NCI-H1105 treated with DMSO at 0.1 percent for 48 hours (cell line): ENCODE measurements at places on chromosomes 1 and 21.

GRCh38 chr1:234934611-234935033 is 194.0 kb downstream of the TOMM20 start:
- DNase-seq: no peak

GRCh38 chr1:228107636-228108035 is 1.5 kb downstream of the MRPL55 start:
- no peak for DNase-seq

- DNase-seq: no peak
Observed at GRCh38 chr1:161440312-161440894, 64.9 kb upstream of the FCGR2A start.

DNA sequence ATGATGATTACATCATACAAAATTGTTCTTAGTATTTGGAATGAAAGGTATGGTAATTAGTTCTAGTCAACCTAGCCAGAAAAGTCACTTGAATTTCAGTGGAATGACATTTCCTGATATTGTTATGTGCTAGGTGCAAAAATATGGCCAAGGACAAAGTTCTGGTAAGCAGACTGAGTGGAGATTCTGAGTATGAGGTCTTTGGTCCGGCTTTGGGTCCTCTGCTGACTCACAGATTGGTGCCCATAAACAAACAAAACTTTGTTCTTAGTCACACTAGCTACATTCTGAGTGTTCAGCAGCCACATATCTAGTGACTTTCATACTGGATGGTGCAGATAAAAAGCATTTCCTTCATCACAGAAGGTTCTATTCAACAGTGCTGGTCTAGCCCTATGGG is 206.1 kb downstream of the ZNF648 start:
- DNase-seq: no peak

- DNase-seq: no peak
Observed at GRCh38 chr1:42937836-42938644, 20.6 kb downstream of the SLC2A1 start.

DNA sequence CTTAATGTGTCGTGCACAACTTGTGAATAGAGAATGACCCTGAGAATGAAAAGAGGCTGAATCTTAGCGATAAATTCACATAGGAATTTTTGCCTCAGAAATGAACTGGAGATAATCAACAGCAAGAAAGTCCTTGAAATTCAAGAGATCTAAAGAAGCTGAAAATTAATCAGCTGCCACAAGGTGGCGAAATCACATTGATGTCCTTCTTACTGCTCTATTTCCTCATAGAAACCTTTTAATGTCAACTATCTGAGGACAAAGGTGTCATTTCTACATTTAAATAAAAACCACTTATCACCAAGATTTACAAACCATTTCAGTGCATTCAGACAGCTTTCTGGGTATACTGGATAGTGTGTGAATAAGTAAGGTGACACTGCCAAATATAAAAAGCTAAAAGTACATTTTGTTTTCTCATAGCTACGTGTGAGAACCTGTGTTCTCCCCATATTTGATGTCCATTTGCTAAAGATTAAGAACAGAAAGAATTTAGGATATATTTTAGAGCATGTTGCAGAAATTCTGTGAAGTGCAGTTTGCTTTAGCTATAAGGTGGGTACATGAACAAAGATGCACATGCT is 485.3 kb upstream of the PTBP2 start:
- DNase-seq: peak; percentile 68

- peak; percentile 48 for DNase-seq
Observed at GRCh38 chr1:203129501-203130231, 2.1 kb downstream of the ADORA1 start.

GRCh38 chr21:42193131-42193671 is 25.7 kb upstream of the ABCG1 start:
- no peak for DNase-seq

DNA sequence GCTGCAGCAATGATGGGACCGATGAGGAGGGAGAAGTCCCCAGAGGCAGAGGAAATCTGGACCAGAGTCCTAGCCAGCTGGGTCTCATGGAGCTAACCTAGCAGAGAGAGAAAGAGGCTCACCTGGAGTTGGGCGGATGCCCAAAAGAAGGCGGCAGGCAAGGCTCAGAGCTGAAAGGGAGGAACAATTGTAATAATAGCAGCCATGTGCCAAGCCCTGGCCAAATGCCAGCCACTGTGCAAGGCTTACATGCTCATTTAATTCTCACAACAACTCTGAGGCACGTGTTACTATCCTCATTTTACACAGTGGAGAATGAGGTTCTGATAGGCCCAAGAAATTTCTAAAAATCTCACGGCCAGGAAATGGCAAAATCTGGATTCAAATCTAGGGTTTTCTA is 50.0 kb upstream of the ZNF648 start:
- peak; percentile 78 for DNase-seq

GRCh38 chr21:41763996-41764395 is 2.9 kb downstream of the RIPK4 start:
- no peak for DNase-seq

DNA sequence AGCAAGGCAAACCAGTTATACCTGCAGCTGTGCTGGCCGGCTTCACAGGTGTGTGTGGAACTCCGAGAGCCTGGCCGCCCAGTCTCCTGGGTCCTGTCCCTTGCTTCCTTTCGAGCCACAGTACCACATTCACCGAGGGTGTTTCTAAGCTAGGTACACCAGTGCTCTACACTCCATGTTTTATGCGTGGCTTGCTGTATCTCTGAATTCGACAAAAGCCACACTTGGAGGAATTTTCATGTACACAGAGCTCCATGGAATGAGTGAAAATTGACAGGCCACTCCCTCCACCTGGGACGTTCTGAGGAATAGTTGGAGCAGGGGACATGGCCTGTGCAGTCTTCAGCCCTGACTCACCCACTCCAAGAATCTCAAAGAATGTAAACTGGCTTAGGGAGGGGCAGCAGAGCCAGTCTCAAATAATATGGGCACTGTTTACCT is 14.0 kb downstream of the ETS2 start:
- no peak for DNase-seq

GRCh38 chr1:40185951-40186864 is 25.0 kb downstream of the RLF start:
- no peak for DNase-seq

GRCh38 chr1:234616644-234617043 is 6.7 kb upstream of the IRF2BP2 start:
- DNase-seq: no peak

DNA sequence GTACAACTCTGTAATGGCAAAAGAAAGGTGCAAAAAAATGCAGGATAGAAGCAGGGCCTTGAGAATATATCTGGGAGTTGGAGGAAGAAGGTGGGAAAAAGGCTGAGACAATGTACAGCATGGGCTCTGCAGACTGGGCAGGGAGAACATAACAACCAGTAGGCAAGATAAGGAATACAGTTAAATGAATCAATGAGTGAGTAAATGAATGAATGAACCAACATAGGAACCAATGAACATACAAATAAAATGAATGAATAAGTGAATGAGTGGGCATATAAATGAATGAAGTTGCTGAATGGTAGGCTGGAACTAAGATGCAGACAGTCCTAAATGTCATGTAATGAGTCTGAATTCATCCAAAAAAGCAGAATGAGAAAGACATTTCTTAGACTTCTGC is 370.6 kb downstream of the SMYD3 start:
- DNase-seq: no peak

DNA sequence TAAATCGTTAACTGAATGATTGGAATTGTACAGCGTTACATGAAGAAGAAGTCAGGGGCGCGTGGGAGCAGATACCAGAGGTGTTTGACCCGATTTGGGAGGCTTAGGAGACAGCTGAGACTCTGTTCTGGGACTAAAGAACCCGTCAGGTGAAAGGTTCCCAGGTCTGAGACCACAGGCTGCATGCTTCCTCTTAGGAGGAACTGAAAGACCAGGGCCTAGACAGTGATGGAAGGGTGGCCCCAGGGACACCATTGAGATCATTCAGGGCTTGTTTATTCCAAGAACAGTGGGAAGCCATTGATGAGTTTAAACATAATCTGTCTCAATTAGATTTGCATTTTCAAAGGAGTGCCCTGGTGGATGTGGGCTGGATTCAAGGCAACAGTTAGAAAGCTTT is 904 bp downstream of the KLF17 start:
- no peak for DNase-seq

DNA sequence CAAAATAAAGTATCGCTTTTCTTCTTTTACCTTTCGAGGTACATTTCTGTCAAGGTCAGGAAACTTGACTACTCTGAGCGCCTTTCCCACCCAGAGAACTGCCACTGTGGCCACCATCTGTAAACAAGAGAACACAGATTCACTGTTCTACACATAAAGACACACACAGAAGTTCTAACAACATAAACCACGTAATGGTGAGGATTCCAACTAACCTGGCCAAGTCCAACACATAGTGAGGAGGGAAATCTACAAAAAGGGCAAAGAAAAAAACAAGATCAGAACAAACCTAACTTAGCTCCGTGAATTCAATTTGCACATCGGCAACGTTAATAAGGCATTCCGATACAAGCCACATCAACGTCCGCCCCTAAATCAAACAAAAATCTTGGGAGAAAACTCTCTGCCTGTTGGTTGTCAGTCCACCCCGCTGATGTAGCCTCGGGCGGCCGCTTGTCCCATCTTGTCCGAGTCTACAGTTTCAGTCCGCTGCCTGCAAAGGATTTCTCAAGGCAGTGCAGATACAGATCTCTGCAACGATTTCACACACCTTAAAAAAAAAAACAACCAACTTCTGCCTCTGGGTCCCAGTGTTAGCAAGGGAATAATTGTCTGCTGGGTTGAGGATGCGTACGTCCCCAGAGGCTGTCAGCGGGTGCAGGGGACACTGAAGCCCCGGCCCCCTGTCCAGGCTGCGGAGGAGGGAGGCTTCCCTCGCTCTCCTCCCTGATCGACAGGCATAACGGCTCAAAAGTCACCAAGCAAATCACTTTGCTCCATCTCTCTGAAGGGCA is 1.0 kb downstream of the SLC35D1 start:
- peak; percentile 33 for DNase-seq

- DNase-seq: no peak
Observed at GRCh38 chr21:26157801-26158200, 12.8 kb downstream of the APP start.

DNA sequence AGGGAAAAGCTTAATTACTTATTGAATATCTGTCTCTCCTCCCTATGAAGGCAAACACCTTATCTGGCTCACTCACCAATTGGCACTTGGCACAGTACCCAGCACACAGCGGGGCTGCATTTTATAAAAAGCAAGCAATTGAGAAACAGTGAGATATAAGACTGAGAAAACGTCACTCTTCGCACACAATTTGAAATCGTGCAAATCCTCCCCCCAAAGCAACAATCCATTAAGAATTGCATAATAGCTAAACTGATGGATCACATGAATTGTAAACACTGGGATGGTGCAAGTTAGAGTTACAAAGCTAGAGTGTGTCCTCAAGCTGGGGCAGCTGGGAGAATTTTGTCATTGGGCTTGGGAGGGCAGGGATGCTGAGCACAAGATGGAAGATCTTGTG is 27.1 kb downstream of the PRDX6 start:
- DNase-seq: no peak

DNA sequence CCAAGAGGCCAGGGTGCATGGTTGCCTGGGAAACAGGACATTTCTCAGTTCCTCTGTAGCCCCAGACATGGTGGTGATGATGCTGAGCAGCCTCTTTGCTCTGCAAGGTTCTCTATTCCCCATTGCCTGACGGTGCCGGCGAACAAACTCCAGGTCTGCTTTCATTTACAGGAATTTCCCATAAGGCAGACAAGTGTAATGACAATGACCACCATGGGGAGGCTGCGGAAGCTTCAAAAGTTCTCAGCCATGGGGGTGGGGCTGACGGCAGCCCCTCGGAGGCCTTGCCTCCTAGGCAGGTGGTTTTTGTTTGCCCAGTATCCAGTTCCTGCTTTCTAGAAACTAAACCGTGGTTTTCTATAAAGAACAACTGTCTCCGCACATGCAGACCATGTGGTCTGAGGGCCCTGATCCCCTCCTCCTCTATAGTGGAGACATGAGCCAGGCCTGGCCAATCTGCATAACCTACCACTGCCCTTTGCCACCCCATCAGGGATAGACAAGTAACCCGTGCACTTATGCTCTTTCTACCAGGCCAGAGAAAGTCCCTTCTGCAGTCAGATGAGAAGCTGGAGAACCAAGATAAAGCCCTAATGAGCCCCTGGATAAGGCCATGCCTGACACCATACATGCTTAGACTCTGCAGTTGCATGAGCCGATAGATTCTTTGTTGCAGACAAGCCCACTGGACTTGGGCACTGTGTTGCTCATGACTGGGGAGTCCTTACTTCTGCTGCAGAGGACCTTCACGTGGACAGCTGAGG is 54.1 kb downstream of the LDLRAD2 start:
- DNase-seq: no peak

DNA sequence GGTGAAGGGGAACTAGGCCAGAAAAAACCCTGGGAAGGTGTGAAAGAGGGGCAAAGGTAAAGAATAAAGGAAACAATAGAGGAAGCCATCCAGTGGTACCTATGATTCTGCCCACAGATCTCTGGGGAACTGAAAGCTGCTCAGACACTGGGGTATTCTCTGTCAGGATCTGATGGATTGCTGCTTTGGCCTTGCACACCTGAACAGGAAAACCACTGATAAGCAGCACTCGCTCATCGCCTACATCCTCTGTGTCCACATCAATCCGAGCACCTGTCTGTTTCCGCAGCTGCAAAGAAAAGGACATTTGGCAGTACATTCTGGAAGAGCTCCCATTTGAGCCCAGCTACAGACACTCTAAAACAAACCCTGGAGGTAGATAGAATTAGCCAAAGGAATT is 10.4 kb downstream of the TDRKH start:
- no peak for DNase-seq

DNA sequence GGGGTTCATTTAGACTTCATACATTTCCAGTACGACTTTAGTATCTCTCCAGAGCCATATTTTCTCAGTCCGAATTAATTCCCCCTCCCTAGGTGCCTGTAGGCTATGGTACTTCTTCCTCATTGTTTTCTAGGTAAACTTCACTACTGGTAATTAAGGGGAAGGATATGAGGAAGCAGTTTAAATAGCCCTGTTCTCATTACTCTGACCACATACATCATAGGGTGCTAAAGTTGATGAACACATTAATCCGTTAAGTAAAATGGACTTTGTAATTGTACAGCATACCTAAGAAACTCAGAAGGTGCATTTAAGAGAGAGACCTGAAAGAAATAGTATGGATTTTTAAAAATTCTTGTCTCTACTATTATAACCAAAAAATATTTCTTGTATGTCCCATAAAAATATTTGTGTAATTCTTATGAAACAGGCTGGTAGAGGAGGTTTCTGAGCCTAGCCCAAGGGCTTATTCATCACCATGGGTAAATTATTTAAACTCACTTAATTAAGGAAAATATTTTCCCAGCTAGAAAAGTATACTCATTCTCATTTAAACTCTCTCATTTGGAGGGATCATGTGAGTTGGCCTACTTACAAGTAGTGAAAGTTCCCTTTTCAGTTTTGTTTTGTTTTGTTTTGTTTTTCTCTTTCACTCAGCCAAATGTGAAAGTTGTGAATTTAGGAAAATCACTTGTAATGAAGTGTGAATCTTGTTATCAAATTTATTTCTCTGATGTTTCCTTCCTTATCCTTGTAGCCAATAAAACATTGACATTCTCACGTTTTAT is 2.0 kb downstream of the PRMT6 start:
- DNase-seq: no peak

GRCh38 chr1:245124644-245125043 is 30.1 kb upstream of the KIF26B start:
- DNase-seq: no peak
